ENCODE measurements at places on chromosomes 16 and 17. TPM values are rescaled to one million over a fixed set of nuclear protein-coding genes. Genes with fewer than 3 reads are reported as not detected.

DNA sequence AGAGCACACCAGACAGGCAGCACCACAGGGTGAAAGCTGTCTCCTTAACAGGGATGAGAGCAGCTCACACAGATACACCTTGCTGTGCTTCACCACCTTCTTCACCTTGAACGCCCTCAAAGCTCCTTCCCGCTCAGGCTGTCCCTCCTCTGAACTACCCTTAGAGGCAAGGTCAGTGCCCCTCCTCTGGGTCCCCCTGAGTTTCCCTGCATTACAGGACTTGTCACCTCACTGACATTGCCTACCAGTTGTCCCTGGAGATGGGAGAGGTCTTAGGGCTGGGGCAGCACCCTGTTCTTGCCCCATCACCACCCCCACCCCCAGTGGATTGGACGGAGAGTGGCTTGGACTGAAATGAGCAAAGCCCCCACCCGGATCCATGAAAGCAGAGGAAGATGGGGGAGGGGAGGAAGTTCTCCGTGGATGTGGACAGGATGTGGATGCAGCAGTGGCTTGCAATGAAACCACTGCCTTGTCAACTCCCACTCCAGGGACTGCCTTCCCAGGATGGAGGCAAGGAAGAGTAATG is 73.2 kb upstream of the CDH5 start:
- no peaks in the 10 kb centered on the region for H3K36me3 ChIP-seq
- no peak overlapping the region for H3K4me3 ChIP-seq
- no peaks in the 10 kb centered on the region for H3K27me3 ChIP-seq

GRCh38 chr16:49454426-49455180 is 81.0 kb downstream of the C16orf78 start:
- H3K27ac ChIP-seq, result no peak overlapping the region
- peak; percentile 16 for DNase-seq
- H3K4me1 ChIP-seq, result 0 out of 2 replicates have a peak, but pooled peaks cover 8% of the 10 kb centered on the region
- H3K4me3 ChIP-seq, result no peak overlapping the region
- H3K27me3 ChIP-seq, result no peaks in the 10 kb centered on the region
- peaks cover 5% of the 10 kb centered on the region for H3K36me3 ChIP-seq

DNA sequence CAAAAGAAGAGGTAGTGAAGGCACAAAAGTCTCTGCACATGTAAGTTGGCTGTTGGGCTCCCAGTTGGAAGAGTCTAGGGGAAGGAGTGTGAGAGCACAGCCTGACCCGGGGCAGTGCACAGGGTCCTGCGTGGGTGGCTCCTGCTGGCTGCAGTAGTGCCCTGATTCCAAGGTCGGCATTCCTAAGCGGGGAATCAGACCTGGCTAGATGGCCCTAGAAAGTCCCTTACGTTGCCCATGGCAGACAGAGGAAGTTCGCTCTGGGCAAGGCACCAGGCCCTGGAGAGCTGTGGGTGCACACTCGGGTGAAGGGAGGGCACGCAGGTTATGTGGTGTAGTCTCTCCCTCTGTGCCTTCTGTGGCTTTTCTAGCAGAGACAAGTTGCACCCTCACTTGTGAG is 22.8 kb upstream of the SLC5A11 start:
- no peak overlapping the region for H3K4me3 ChIP-seq
- no peak overlapping the region for H3K27ac ChIP-seq

CLEC18A gene
- total RNA-seq, result 1.6 TPM

GRCh38 chr17:34141590-34141989 is 113.5 kb upstream of the CCL2 start:
- no peak overlapping the region for H3K27ac ChIP-seq
- no peak overlapping the region for H3K4me3 ChIP-seq

GRCh38 chr16:12688951-12689850 is 114.5 kb downstream of the CPPED1 start:
- no peak for DNase-seq
- no peaks in the 10 kb centered on the region for H3K36me3 ChIP-seq
- no peaks in the 10 kb centered on the region for H3K4me1 ChIP-seq
- no peak overlapping the region for H3K4me3 ChIP-seq

GRCh38 chr16:81992859-81993258 is 18.4 kb downstream of the SDR42E1 start:
- no peak overlapping the region for H3K27ac ChIP-seq
- H3K4me1 ChIP-seq, result no peaks in the 10 kb centered on the region
- no peak for DNase-seq
- H3K27me3 ChIP-seq, result no peaks in the 10 kb centered on the region
- no peak overlapping the region for H3K4me3 ChIP-seq

KRT9 gene
- total RNA-seq, result not detected

DNA sequence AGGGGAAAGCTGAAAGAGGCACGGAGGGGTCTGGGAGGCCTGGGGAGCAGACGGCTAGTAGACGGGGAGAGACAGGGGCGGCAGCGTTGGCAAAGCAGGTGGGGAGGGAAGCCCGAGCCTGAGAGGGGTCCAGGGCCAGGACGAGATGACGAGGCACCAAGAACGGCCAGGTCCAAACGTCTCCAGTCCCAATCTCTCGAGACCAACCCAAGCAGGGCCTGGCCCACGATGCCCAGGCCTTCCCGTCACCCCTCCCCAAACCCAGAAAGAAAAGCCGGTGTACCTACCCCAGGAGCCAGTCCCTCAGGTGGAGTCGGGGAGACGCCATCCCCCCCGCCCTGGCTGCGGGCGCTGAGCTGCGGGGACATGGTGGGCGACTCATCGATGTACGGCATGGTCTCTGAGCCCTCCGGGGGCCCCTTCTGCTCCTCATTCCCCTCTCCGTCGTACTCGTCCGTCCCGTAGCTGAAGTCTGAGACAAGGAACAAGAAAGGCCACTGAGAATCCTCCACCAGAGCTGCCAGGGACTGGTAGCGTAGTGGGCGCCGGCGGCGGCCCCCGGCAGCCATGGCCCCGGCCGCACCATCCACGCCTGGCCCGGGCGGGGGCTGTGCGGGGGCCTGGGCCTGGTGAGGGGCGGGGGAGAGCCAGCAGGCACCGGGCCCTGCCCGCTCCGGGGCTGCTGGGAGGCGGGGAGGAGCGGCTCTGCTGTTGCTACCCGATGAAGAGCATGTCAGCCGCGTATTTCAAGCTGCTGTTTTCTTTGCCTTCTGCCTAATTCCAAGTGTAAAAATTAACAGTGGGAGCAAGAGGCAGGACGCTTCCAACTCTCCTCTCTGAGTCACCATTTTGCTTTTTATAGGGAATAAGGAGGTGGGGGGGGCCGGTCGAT is 54.6 kb downstream of the ABR start:
- no peak overlapping the region for H3K4me3 ChIP-seq
- H3K27ac ChIP-seq, result no peak overlapping the region
- no peaks in the 10 kb centered on the region for H3K4me1 ChIP-seq
- H3K36me3 ChIP-seq, result peaks cover 13% of the 10 kb centered on the region
- H3K27me3 ChIP-seq, result no peaks in the 10 kb centered on the region
- DNase-seq, result no peak

- no peaks in the 10 kb centered on the region for H3K4me1 ChIP-seq
- H3K4me3 ChIP-seq, result no peak overlapping the region
- 0 out of 2 replicates have a peak, but pooled peaks cover 4% of the 10 kb centered on the region for H3K27me3 ChIP-seq
These were observed 5.1 kb downstream of the CD300E start for GRCh38 chr17:74618451-74618850.

DNA sequence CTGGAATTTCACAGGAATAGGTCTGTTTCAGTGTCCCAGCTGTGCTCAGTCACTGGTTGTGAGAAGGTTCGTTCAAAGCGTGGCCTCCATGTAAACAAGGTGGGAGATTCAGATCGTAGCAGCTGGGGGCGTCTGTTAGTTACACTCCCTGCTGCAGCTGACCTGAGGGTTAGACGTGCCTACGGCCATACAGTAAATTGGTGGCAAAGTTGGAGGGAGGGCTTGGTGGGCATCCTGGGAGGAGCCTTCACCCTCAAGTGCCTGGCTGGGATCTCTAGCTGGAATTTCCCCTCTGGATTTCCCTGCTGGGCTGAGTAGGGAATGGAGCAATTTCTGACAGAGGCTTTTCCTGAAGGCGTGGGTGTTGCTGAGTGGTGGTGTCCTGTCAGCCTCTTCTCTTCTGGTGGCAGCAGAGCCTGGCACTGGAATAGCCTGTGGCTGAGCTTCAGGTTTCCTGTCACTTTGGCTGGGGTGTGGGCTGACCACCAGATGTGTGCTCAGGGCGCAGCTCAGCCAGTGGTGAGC is 6.4 kb downstream of the FCSK start:
- no peak overlapping the region for H3K4me3 ChIP-seq
- H3K27me3 ChIP-seq, result no peaks in the 10 kb centered on the region
- no peak for DNase-seq
- H3K36me3 ChIP-seq, result no peaks in the 10 kb centered on the region

- no peak overlapping the region for H3K4me3 ChIP-seq
- no peaks in the 10 kb centered on the region for H3K4me1 ChIP-seq
- no peak overlapping the region for H3K27ac ChIP-seq
- DNase-seq, result no peak
These were observed 236.7 kb downstream of the ENGASE start for GRCh38 chr17:79311373-79311772.

DNA sequence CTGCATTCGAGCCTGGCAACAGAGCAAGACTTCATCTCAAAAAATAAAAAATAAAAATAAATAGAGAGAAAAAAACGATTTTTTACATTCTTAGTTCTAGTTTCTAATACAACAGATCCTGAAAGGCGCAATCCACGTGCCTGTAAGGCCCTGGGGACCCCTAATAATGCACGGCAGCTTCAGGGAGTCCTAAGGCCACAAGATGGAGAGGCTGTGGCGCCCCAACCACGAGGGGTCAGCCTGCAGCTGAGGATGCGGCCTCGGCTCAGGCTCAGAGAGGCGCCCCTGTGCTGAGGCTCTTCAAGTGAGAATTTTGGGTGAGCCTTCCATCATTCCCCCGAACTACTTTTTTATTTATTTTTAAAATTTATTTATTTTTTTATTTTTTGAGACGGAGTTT is 10.9 kb downstream of the P4HB start:
- DNase-seq, result no peak
- no peaks in the 10 kb centered on the region for H3K4me1 ChIP-seq
- H3K4me3 ChIP-seq, result no peak overlapping the region
- no peak overlapping the region for H3K27ac ChIP-seq

DNA sequence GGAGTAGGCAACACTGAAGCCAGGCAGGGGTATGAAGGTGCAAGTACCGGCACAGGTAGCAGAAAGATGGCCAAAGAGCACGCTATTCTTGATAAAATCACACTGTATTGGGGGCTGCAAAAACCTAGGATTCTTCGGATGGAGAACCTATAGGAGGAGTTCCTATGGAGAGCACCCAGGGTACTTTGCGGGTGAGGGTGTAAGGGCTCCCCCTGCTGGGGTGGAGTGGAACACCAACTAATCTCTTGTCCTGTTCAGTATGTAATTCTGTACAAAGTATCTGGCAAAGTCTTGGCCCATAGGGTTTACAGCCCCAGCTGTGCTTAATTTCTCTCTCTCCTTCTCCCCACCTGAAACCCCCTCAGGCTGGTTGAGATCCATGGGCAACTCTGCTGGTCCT is 393.1 kb upstream of the ASIC2 start:
- H3K4me3 ChIP-seq, result no peak overlapping the region
- H3K27me3 ChIP-seq, result peaks cover 2% of the 10 kb centered on the region
- H3K36me3 ChIP-seq, result peaks cover 2% of the 10 kb centered on the region
- peak; percentile 55 for DNase-seq

- no peak overlapping the region for H3K4me3 ChIP-seq
- H3K36me3 ChIP-seq, result peaks cover 5% of the 10 kb centered on the region
- DNase-seq, result no peak
- no peak overlapping the region for H3K27ac ChIP-seq
- peaks cover 8% of the 10 kb centered on the region for H3K4me1 ChIP-seq
These were observed 147.6 kb upstream of the HS3ST3A1 start for GRCh38 chr17:13749166-13749890.

DNA sequence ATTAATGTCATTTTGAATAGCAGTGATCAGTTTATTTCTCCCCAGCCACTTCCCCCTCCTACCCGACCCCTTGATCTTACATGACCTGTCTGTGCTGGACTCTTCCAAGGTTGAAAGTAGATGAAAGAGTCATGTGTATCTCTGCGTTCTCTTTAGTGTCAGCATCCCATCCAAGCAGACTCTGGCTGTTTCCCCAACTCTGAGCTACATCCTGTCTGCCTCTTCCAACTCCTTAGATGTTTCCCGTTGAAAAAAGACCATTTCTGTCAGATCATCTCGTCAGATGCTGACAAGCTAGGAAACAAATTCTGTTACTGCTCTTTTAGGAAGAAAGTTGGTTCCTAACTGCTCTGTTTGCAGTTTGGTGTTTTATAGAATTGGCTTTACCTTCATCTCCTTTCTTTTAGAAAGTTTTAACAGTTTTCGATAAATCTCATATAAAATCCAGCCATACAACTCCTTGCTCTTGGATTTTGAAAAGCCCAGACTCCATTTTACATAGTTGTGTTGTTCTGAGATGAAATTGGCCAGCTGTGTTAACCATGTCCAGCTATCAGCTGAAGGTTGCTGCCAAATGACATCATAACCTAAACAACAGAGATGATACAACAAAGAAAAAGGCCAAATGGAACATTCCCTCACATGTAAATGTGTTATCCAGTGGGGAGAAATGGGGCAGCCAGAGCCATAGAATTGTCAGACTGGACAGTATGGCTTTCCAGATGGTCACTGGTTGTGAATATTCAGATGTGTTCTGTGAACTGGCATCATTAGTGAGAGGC is 43.5 kb downstream of the CYB561 start:
- no peaks in the 10 kb centered on the region for H3K4me1 ChIP-seq
- H3K36me3 ChIP-seq, result no peaks in the 10 kb centered on the region
- no peak for DNase-seq
- H3K4me3 ChIP-seq, result no peak overlapping the region

GRCh38 chr17:32161506-32162365 is 19.4 kb downstream of the RHOT1 start:
- no peak overlapping the region for H3K27ac ChIP-seq
- no peaks in the 10 kb centered on the region for H3K27me3 ChIP-seq
- H3K4me1 ChIP-seq, result no peaks in the 10 kb centered on the region
- no peak for DNase-seq
- H3K36me3 ChIP-seq, result peaks cover 38% of the 10 kb centered on the region
- H3K4me3 ChIP-seq, result no peak overlapping the region

KRTAP4-5 gene
- not detected for total RNA-seq

GRCh38 chr17:72735048-72735447 is 357.4 kb downstream of the SLC39A11 start:
- H3K27ac ChIP-seq, result no peak overlapping the region
- DNase-seq, result no peak
- H3K4me1 ChIP-seq, result no peaks in the 10 kb centered on the region
- H3K4me3 ChIP-seq, result no peak overlapping the region

DNA sequence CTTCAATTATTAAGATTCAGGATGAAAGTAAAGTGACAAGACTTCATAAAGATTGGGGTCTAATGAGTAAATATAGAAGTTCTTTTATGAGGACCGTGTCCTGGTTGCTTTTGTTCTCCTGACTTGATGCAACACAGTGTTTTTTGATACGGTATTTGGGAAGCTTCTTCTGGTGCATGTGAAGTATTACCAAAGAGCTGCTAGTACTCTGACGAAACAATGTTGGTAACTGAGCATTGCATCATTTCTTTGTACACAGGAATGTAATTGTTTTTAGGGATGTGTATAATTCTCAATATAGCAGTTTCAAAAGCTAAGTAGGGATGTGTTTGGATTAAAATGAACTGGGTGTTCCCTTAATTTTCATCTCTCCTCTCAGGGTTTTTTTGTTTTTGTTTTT is 15.9 kb downstream of the KPNB1 start:
- peaks cover 62% of the 10 kb centered on the region for H3K36me3 ChIP-seq
- no peak for DNase-seq
- H3K27ac ChIP-seq, result no peak overlapping the region
- no peak overlapping the region for H3K4me3 ChIP-seq
- H3K27me3 ChIP-seq, result no peaks in the 10 kb centered on the region
- peaks cover 3% of the 10 kb centered on the region for H3K4me1 ChIP-seq

- no peaks in the 10 kb centered on the region for H3K4me1 ChIP-seq
- no peaks in the 10 kb centered on the region for H3K27me3 ChIP-seq
- H3K36me3 ChIP-seq, result no peaks in the 10 kb centered on the region
- no peak for DNase-seq
- no peak overlapping the region for H3K4me3 ChIP-seq
These were observed 327.6 kb downstream of the GRIN2A start for GRCh38 chr16:9854675-9855074.

- no peaks in the 10 kb centered on the region for H3K27me3 ChIP-seq
- H3K36me3 ChIP-seq, result no peaks in the 10 kb centered on the region
- DNase-seq, result no peak
- no peak overlapping the region for H3K27ac ChIP-seq
These were observed 167.6 kb upstream of the FAM20A start for GRCh38 chr17:68768804-68769203.

Measured in H9 (cell line).